ENCODE measurements at places on chromosomes 5 and 9.

GRCh38 chr9:680106-680505 lies 161.4 kb upstream of the DMRT1 start:
- no peak for DNase-seq

DNA sequence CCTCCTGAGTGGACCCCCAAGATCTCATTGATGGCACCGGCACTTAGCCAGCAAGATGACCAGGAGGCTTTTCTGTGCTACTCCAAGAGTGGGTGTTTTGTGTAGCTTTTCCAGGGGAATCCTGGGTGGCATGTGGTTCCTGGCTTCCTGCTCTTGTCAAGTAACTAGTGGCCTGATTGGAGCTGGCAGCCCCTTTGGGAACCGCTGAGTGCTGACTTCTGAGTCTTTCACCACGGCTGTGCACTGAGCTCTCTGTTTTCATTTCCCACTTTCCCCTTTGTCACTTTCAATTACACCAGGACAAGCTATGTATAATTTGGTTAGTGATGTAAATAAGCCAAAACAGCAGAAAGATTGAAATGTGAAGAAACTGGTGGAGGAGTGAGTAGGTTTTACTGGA lies 255.4 kb downstream of the GOLPH3 start:
- no peak for DNase-seq

- DNase-seq, result no peak
Measured at GRCh38 chr9:130973686-130974281, 34.7 kb upstream of the FIBCD1 start.

- no peak for DNase-seq
Measured at GRCh38 chr9:129511285-129511900, 109.5 kb downstream of the C9orf50 start.

- no peak for DNase-seq
Measured at GRCh38 chr9:34599546-34599945, 10.0 kb upstream of the CNTFR start.

- DNase-seq, result peak; percentile 43
Measured at GRCh38 chr9:113465599-113466140, 2.1 kb downstream of the RGS3 start.

- DNase-seq, result no peak
Measured at GRCh38 chr9:131835151-131835910, 95.5 kb upstream of the RAPGEF1 start.

GRCh38 chr5:170293273-170293672 lies 4.3 kb downstream of the LCP2 start:
- DNase-seq, result no peak

DNA sequence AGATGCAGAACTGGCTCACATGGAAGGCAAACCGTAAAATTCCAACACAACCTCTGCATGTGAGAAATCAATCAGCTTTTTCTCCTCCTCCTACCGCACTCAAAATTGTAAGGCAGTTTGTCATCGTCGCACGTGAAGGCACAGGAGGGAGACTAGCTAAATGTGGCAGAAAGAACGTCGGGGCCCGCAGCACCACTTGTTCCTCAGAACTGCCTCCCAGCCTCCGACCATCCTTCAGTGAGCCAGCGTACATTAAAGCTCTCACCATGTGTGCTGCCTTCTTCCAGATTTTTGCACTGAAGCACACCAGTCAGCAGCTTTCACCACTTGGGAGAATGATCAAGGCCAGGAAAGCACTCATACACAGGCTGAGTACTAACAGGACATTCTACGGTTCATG lies 105.9 kb downstream of the RFX3 start:
- DNase-seq, result no peak

GRCh38 chr5:151615431-151615830 lies 24.3 kb upstream of the FAT2 start:
- DNase-seq, result no peak

GRCh38 chr9:112533660-112534059 lies 47.0 kb downstream of the KIAA1958 start:
- no peak for DNase-seq

DNA sequence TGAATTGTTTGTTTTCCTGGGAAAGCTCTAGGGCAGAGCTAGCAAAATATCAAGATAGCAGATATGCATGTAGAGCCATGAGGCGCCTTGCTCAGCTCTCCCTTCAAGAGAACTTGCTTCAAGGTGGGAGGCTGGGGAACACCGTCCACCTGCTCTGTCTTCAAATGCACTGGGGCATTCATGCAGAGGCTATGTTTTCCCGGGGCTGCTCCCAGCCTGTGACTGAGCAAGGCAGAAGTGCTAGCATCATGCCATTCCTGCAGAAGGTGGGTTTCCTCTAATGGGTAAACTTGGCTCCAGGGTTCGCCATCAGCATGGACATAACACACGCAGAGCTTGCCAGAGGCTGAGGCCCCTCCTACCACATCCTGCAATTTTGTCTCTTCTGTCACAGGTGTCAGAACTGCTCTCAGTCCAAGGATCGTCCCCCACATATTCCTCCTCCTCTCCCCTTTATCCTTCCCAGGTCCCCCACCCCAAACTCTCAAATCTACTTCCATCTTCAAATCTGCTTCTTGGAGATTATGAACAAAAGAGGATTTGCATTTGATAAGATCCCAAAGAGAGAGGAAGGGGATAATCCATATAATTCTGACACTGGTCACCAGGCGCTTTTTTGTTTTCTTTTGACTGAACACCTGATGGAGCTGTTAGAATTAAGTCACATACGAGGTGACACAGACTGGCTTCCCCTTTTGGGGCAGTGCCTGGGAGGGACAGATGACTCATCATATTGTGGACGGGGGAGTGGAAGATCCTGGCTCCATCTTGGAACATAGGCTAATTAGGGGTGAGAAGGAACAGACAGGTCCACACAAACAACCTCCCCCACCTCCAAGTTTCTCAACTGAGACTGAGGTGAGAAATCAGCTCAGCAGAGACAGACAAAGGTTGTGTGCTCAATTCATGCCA lies 85.0 kb upstream of the TAF11L2 start:
- no peak for DNase-seq

- DNase-seq, result no peak
Measured at GRCh38 chr5:91378752-91379211, 4.3 kb downstream of the ARRDC3 start.

GRCh38 chr9:96047741-96048103 lies 172.2 kb downstream of the ERCC6L2 start:
- DNase-seq, result no peak

GRCh38 chr5:141557681-141558136 lies 61.1 kb downstream of the DIAPH1 start:
- DNase-seq, result peak; percentile 80
